ENCODE measurements at places on chromosomes 3 and 15.

GRCh38 chr15:83178869-83179325 lies 28.7 kb downstream of the HDGFL3 start:
- DNase-seq, result no peak

GRCh38 chr3:85939074-85939482 lies 980.3 kb downstream of the CADM2 start:
- DNase-seq, result no peak

- no peak for DNase-seq
These were observed 615.6 kb upstream of the ADAMTS9 start for GRCh38 chr3:65303431-65303830.

GRCh38 chr3:100072326-100073048 lies 41.8 kb downstream of the FILIP1L start:
- DNase-seq, result no peak

GRCh38 chr3:60497902-60498301 lies 753.4 kb downstream of the FHIT start:
- DNase-seq, result no peak

All from smooth muscle cell of the brain vasculature (primary cell).